ENCODE measurements at places on chromosomes 5 and 9.

- no peak for DNase-seq
Measured at GRCh38 chr5:55668356-55668755, 43.8 kb downstream of the SLC38A9 start.

- no peak for DNase-seq
Measured at GRCh38 chr5:169670769-169671525, 33.9 kb downstream of the DOCK2 start.

GRCh38 chr5:43275391-43275790 lies 37.8 kb downstream of the HMGCS1 start:
- no peak for DNase-seq

GRCh38 chr5:102241809-102242421 lies 54.2 kb downstream of the SLCO4C1 start:
- no peak for DNase-seq

DNA sequence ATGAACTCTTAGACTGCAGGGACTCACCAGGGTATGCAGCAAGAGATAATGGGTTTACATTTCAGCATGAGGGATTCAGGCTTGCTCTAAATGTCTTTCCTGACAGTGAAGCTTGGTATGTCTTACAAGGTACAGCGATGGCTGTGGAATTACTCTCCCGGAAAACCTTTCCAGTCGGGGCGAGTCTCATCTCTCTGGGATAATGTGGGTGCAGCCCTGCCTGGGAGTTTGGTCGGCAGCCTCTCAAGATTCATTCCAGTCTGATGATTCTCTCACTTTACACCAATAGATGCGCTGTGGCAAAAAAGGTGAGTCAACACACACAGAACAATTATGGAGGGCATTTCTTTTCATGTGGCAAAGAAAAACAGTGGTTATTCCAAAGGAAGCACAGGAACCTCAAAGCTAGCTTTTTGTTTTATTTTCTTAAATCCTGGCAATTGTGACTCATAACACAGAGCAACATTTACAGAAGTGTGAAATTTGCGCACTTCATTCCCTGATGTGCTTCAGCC lies 190.3 kb downstream of the DCP2 start:
- no peak for DNase-seq

DNA sequence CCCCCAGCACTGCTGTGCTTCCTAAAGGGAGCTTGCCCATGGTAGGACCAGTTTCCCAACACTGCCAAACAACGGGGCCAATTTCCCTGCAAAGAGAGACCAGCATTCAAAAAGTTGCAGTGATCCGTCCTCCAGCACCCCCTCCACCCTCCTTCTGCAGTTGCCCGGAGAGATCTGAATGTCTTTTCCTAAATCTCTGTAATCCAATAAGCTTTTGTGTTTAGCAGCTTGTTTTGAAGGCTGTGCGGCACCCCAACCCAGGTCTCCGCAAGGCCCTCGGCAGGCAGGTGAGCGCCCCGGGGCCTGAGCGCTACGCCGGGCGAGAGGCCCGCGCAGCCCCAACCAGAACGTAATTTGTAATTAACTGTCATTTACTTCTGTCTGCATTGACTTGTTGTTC lies 366.9 kb upstream of the IRX2 start:
- no peak for DNase-seq

GRCh38 chr5:122937914-122938313 lies 92.5 kb downstream of the SNX24 start:
- no peak for DNase-seq

GRCh38 chr9:111106202-111106601 lies 67.9 kb upstream of the LPAR1 start:
- no peak for DNase-seq

GRCh38 chr5:102453716-102454115 lies 45.1 kb downstream of the SLCO6A1 start:
- DNase-seq = no peak

DNA sequence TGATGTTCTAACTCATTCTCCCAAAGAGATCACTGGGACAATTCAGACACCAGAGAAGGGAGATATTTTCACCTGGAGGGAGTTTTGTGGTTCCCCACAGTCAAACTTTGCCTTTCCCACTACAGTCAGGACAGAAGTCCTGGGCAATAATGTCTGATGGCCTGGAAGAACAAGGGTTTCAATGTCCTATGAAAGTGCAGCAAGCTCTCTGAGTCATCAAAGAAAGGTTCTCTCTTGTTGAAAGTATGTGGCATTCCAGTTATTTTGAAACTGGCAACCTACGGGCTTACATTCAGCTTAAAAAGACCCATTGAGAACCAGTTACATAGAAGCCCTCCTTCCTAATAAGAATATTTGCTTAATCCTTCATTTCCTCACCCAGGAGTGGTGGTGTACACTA lies 103.9 kb downstream of the INSYN2B start:
- DNase-seq = no peak

- DNase-seq = no peak
Measured at GRCh38 chr9:131114084-131114535, 11.3 kb upstream of the NUP214 start.

Measured in NCI-H2081 (cell line).